ENCODE measurements at places on chromosomes 16 and 17. TPM values are rescaled to one million over a fixed set of nuclear protein-coding genes. Genes with fewer than 3 reads are reported as not detected.

DNA sequence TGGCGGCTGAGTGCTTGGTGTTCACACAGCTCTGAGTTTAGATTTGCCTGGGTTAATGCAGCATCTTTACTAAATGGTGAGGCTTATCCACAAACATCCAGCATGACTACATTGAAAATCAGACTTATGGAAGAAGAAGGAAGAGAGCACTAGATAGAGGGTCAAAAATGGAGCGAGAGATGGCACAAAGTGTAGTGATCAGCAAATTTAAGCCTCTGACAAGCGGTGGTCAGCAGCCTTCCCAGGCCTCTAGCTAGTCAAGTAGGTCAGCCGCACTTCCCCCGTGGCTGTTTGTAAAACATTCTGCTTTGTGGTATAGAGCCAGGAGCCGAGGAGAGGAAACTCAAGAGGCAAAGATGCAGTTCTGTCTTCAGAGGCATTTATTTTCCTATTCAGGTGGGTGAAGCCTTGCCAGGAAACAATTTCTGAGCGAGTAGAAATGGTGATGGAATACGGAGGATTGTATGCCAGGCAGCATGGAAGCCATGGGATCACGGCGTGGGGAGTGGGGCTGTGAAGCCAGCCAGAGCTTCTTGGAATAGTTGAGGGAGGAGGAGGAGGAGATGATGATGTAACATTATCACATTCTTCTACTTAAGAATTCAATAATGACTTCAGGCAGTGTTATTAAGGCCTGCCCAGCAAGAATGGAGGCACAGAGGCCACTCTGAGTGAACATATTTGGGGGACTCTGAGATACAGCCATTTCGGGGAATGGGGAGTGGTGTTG is 118.9 kb downstream of the MSI2 start:
- no peak for DNase-seq

DNA sequence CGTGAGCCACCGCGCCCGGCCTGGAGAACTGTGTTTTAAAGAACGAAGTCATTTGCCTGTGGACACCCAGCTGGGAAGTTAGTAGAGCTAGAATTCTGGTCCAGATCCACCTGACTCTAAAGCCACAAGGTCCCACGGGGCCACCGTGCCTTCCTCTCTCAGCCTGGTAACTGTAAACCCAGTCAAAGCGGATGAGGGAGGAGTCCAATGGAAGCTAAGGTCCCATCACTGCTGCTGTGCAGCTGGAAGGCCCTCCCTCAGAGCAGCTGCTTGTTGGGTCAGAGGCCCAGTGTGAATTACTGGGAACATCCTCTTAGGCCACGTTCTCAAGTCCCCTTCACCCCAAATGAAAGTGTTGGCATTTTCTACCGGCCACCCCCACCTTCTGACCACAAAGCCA is 48.8 kb upstream of the CACNG5 start:
- DNase-seq: no peak

GRCh38 chr16:61374071-61374470 is 662.2 kb downstream of the CDH8 start:
- DNase-seq: no peak

- DNase-seq: no peak
These were observed 3.4 kb upstream of the PDZD9 start for GRCh38 chr16:22004341-22004740.

GRCh38 chr16:65181071-65181561 is 59.3 kb upstream of the CDH11 start:
- DNase-seq: no peak

CIBAR2 gene
- total RNA-seq: not detected

NOMO2 gene
- total RNA-seq: 97.2 TPM

MGAT5B gene
- total RNA-seq: 0.55 TPM

NETO2 gene
- total RNA-seq: 2.0 TPM
